ENCODE measurements at places on chromosomes 13 and 19. TPM values are rescaled to one million over a fixed set of nuclear protein-coding genes. Genes with fewer than 3 reads are reported as not detected.

NALCN gene
- not detected for total RNA-seq

PIK3R2 gene
- 35.6 TPM for total RNA-seq

CAMSAP3 gene
- 21.2 TPM for total RNA-seq

CGB5 gene
- total RNA-seq = not detected

NR1H2 gene
- total RNA-seq = 33.4 TPM

LAIR1 gene
- 1.5 TPM for total RNA-seq

LENG9 gene
- total RNA-seq = 7.2 TPM

PEX11G gene
- 4.8 TPM for total RNA-seq

CD79A gene
- total RNA-seq = 2.6 TPM

ZSCAN5A gene
- total RNA-seq = 7.8 TPM

GRK1 gene
- not detected for total RNA-seq

All from esophagus mucosa (tissue), 1 donor.